ENCODE measurements at places on chromosomes 3 and 15.

- no peak for DNase-seq
Measured at GRCh38 chr3:134793562-134793961, 1.5 kb upstream of the EPHB1 start.

DNA sequence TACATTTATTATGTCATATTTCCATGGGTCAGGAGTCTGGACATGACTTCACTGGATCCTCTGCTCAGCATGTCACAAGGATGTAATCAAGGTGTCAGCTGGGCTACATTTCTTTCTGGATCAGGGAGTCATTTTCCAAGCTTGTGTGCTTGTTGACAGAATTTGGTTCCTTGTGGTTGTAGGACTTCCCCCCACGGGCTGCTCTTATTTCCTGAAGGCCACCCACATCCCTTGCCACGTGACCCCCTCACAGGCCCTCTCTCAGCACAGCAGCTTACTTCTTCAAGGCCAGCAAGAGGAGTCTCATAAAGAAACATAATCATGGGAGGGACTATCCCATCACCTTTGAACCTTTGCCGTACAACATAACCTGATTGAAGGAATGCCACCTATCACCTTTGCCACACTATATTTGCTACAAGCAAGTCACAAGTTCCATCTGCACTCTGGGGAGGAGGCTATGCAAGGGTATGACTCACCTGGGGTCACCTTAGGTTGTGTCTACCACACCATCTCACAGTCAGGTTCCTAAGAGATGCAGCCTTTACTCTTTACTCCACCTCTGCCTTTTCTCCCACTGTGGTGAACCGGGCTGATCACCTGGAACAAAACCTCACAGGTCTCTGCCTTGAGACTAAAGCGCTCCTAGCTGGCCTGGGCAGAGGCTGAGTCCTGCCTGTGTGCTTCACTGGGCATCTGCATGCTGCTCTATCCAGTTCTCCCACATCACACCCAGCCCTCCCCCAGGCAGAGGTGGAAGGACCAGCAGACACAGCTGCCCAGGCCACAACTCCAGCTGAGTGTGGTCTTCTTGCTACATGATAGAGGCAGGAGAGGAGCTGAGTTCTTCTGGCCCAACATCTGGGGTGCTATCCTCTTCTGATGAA is 13.5 kb downstream of the RAB6B start:
- no peak for DNase-seq

DNA sequence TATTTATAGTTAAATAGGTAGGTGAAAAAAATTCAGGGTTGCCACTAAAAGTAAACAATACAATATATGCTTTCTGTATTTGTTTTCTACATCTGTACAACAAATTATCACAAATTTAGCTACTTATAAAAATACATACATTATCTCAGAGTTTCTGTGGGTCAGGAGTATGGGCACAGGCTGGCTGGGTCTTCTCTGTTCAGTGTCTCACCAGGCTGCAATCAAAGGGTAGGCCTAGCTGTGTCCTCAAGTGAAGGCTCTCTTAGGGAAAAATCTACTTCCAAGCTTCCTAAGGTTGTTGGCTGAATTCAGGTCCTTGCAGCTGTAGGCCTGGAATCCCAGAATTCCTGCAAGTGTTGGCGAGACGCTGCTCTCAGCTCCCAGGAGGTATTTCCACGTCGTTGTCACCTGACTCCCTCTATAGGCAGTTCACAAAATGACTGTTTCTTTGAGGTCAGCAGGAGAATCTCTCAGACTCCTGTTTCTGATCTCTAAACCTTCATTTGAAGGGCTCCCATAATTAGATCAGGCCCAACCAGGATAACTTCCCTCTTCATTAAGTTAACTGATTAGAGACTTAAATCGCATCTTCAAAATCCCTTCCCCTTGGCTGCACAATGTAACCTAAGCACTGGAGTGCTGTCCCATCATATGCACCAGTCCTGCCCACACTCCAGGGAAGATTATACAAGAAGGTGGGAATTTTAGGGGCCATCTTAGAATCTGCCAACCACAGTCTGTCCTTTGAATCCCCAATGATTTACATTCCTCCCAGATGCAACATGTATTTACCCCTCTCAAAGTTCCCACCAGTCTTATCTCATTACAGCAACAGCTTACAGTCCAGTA is 296.6 kb downstream of the SUCLG2 start:
- no peak for DNase-seq

DNA sequence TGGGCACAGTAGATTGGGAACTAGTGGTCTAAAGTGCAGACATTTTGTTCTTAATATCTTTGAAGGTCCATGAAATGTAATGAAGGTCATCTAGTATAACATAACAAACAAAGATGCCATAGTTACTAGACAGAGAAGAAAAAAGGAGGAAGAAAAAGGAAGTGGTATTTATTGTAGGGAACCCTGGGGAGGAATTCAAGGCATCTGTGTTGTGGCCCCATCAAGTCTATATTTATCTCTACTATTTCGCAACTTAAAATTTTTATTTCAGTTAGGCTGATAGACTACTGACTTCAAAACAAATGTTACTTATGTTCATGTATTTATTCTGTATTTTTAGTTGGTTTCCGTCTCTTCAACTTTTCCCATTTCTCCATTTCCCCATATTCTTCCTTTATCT is 48.9 kb upstream of the ZDHHC23 start:
- DNase-seq, result no peak

DNA sequence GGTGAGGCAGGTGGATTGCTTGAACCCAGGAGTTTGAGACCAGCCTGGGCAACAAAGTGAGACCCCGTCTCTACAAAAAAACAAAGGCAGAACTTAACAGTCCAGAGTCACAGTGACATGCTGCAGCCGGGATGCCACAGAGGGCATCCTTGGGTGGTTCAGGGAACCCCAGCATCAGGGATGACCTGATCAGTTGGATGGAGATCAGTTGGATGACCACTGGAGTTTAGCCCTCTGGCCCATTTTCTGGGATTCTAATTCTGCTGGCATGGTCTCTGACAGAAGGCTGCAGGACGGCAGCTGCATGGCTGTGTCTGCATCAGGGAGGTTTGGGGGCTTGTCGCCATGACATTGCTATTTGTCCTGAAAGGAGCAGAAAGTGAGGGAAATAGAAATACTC is 19.8 kb downstream of the WHAMM start:
- no peak for DNase-seq

DNA sequence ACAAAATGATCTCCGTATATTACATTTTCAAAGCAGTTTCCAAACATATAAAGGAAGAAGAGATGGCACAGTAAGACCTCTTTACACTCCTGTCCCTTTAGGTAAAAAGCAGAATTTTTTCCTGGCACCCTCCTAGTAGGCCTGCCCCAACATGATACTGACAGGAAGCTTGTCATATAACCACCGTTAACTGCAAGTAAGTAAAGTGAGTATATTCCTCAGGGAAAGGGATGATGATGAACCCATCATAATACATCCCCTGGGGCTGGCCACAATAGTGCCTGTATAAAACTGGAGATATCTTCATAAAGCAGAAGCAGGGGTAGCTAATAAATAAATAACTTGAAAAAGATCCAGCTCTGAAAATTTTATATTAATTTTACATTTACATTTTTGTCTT is 893.0 kb downstream of the DIPK2A start:
- DNase-seq, result no peak

DNA sequence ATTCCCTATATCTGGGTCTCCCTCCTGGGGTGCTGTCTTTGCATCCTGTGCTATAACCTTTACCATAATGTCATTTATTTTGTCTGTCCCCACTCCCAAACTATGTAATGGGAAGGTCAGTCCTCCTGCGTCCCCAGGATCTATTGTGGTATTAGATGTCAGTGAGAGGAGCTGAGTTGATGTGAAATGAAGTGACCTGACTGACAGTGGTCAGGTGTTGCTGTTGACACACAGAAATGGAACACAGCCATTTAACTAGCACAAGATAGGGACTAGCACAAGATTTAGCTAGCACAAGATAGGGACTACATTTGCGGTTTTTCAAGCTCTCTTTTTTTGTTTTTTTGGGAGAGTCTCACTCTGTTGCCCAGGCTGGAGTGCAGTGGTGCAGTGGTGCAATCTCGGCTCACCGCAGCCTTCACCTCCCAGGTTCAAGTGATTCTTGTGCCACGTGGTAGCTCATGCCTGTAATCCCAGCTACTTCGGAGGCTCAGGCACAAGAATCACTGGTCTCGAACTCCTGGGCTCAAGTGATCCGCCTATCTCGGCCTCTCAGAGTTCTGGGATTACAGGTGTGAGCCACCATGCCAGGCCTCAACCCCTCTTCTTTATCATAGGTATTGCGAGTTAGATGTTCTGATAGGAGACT is 5.2 kb downstream of the NGRN start:
- DNase-seq, result no peak

DNA sequence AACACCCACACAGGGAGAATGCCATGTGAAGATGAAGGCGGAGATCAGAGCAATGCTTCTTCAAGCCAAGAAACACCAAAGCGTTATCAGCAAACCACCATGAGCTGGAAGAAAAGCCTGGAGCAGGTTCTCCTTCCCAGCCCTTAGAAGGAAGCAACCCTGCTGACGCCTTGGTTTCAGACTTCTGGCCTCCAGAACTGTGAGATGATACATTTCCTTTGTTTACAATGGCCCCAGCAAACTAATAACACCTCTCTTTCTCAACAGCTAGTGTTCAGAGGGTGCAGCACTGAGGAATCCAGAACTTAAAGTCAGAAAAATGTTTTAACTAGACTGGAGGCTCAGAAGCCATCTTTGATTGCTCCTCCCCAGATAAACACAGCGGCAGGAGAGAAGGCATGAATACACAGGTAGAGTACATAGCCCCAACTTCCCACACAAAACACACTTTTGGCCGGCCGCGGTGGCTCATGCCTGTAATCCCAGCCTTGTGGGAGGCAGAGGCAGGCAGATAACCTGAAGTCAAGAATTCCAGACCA is 132.4 kb upstream of the LPP start:
- DNase-seq, result no peak

- no peak for DNase-seq
Measured at GRCh38 chr3:104610730-104611652, 755.7 kb upstream of the ALCAM start.

- no peak for DNase-seq
Measured at GRCh38 chr15:85527895-85528294, 147.5 kb downstream of the AKAP13 start.

- no peak for DNase-seq
Measured at GRCh38 chr15:39247574-39247973, 333.3 kb upstream of the THBS1 start.

DNA sequence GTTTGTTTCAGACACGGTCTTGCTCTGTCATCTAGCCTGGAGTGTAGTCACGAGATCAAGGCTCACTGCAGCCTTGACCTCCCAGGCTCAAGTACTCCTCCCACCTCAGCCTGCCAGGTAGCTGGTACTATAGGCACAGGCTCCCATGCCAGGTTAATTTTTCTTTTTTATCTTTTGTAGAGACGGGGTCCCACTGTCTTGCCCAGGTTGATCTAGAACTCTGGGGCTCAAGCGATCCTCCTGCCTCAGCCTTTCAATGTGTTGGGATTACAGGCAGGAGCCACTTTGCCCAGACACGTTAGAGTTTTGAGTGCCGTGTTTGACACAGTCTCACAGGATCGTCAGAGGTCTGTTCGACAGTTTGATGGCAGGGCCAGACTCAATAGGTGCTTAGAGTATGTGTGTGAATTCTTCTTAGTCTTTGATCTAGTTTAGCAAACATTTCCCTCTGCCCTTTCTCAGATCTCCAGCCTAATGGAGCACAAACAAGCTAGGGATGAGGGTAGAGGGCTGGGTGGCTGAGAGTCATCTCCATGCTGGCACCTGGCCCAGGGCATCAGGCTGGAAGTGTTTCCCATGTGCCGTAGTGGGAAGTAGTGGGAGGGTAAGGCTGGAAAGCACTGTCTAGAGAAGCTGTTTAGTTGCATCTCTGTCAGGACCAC is 66.1 kb upstream of the DLG1 start:
- DNase-seq, result no peak

GRCh38 chr3:175664911-175665310 is 805.8 kb downstream of the NAALADL2 start:
- no peak for DNase-seq

- no peak for DNase-seq
Measured at GRCh38 chr3:141384157-141384556, 15.9 kb downstream of the ZBTB38 start.

- peak; percentile 27 for DNase-seq
Measured at GRCh38 chr3:23806534-23807423, 1.0 kb downstream of the UBE2E1 start.

- no peak for DNase-seq
Measured at GRCh38 chr3:16227566-16227965, 37.2 kb downstream of the DPH3 start.

GRCh38 chr15:72809329-72809728 is 25.8 kb upstream of the ADPGK start:
- no peak for DNase-seq

DNA sequence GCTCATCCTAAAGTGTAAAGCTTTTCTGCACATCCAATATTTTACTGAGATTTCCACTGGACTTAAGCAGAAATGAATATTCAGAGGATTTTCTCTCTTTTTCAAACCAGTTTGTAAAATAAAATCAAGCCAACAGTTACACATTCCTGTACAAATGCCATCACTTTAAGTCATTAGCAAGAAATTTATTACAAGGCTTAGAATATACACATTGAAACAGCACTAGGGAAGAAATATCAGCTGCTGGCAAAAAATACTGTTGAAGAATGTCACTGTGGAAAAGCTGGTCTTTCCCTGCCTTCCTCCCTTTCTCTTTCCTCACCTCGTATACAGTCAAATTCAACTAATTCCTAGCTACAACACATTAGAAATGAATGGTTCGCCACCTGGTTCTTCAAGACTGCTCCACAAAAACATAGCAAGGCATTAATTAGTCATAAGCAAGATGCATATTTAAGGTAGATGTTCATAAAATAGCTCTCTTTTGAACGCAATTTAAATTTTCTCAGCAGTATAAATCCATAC is 21.3 kb downstream of the PLOD2 start:
- DNase-seq, result no peak

DNA sequence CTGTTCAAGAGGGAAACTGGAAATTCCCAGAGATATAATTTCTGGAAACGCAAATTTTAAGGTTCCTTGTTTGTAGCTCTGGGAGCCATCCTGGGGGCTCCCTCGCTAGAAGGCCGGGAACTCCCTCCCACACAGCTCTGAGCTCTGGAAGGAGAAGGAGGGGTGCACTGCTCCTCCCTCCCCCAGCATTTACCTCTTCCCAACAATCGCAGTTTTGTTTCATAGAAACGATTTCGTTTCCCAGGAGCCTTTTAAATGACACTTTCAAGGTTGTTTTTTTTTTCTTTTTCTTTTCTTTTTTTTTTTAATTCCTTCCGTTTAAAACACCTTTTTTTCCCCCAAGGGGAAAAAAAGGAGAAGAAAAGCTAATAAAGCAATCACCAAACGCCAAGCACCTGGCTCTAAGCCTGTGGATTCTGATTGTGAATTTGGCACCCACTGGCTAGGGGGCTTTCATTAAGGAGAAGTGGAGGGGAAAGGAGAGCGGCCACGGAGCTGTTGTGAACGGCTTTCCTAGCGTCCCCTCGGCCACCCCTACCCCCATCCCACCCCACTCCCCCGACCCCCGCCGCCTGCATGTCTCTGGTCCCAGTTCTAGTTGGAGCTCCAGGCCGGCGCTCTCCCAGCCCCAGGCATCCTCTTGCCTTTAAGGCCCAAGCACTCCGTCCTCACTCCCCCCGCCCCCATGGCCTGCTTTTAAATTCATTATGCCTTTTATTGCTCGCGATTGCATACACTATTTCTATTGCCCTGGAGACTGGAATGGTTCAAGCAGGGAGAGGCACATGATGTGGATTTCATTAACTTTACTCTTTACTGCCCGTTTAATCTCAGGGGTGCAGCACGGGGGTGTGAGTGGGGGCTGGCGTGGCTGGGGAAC is 13.6 kb upstream of the CCDC33 start:
- DNase-seq, result no peak

Measured in stimulated activated CD4-positive, alpha-beta T cell treated with anti-CD3 and anti-CD28 coated beads, Interleukin-2, amount 100 ng/mL, for 24 hours (primary cell).